Activated T-helper 1 cell treated with Interleukin-2 at 50 U/mL for 16 hours (primary cell): ENCODE measurements at places on chromosomes 6 and 20.

- DNase-seq = no peak
Measured at GRCh38 chr6:137816133-137816579, 50.9 kb upstream of the TNFAIP3 start.

- DNase-seq = no peak
Measured at GRCh38 chr20:17743677-17744076, 43.9 kb downstream of the BANF2 start.

- no peak for DNase-seq
Measured at GRCh38 chr20:10040070-10040975, 5.5 kb downstream of the ANKEF1 start.

- no peak for DNase-seq
Measured at GRCh38 chr6:3899970-3900439, 50.8 kb downstream of the FAM50B start.

DNA sequence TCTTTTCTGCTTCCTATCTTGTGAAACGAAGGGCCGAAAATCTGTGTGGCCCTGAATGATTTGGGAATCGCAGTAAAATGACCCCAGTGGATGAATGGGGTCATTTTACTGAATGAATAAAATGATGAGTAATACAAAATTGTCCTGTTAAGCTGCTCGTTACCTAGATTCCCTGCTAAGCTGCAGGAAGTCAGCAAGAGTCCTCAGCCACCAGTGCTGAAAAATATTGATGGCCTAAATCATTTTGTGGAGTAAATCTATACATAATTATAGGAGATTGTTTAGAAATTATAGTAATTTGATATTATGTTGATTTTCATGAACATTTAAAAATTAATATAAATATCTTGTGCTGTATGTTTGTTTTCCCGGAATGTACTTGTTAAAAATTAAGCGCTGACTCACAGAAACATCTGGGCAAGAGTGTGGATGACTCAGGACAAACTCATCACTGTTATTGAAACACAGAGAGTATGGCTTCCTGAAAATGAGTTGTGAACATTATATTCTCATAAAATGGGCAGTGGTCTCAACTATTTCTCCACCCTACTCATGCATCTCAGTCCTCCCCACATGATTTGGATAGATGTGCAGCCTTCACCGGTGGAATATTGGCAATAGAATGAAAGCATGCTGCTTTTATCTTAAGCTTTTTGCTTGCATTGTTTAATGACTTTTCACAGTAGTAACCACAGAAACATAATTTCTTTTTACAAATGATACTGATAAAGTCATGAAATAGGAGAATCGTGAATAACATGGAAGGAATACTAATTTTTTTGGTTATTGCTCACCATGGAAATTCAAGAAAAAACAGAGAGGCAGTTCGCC, 36.2 kb upstream of the RGS17 start:
- DNase-seq = no peak

DNA sequence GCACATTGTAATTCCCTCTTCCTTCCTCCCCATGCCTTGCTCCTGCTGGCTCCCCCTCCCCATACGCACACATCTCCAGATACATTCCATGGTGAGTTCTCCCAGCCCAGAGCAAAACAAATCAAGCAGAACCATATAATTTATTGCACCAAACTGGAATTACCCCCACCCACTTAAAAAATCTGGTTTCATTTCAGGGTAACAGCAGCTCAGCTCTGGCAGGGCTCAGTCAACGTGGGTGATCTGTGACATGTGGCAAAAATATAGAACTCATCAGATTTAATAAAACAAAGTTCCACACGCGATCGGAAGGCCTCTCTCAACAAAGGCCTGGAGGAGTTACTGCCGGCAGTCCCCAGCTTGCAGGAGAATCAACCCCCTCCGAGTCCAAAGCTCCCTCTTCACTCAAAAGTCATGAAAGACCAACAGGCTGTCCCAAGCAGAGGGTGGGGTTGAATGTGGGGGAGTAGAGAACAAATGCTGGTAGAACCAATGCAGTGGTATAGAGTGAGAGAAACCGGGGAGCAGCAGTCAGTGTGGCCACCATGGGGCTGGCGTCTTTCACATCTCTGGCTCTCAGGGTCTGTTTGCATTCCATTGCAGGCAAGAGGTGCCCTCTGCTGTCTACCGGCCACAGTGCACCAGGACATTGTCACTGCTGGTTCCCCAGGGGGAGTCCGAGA, 323.3 kb upstream of the NT5E start:
- DNase-seq = no peak

DNA sequence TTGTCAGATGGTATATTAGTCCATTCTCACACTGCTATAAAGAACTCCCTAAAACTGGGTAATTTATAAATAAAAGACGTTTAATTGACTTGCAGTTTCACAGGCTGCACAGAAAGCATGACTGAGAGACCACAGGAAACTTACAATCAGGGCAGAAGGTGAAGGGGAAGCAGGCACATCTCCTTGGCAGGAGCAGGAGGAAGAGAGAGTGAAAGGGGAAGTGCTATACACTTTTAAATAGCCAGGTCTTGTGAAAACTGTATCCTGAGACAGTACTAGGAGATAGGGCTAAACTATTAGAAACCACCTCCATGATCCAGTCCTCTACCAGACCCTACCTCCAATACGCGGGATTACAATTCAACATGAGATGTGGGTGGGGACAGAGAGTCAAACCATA, 193.9 kb upstream of the KCNG1 start:
- no peak for DNase-seq

- DNase-seq = no peak
Measured at GRCh38 chr6:157073596-157073995, 249.7 kb downstream of the TMEM242 start.

- peak; percentile 8 for DNase-seq
Measured at GRCh38 chr6:135114355-135115145, 59.9 kb upstream of the HBS1L start.

GRCh38 chr6:42105156-42105648, 37.2 kb downstream of the C6orf132 start:
- no peak for DNase-seq

DNA sequence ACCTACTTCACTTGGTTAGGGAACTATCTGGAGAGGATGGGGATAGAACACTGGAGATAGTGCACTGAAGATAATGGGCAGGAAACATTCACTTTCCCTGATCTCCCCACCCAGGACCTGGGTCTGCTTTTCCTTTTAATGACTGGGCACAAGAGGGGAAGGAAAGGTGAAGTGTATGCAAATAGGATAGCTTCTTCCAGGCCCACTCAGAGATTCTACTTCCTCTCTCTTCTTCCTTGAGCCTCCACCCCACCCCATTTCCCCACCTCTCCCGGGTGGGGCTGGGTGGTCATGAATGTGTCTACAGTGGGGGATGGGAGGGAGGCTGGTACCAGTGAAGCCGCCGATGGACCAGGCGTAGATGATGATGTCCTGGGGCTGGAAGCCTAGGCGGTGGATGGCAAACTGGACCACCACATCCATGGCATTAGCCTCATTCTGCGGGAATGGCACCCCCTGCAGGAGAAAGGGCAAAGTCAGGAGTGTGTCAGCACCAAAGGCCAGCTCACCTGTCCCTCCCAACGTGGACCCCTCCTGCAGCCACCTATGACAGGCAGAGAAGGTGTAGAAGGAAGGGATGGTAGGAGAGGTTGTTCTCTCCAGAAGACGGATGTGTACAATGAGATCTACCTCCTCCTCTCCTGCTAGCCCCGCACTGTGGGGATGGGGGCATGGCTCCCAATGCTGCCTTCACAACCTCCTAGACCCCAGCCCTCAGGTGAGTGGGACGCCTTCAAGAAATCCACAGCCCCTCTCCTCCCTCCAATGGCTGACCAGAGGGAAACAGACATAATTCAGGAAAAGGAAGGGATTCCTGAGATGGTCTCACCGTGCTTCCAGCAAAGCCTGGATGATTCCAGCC, 8.6 kb upstream of the LY6G5C start:
- DNase-seq = no peak
